ENCODE measurements at places on chromosomes 5 and 9.
A peak's percentile ranks its signal among the peaks of the same experiment; 100 is the strongest.

DNA sequence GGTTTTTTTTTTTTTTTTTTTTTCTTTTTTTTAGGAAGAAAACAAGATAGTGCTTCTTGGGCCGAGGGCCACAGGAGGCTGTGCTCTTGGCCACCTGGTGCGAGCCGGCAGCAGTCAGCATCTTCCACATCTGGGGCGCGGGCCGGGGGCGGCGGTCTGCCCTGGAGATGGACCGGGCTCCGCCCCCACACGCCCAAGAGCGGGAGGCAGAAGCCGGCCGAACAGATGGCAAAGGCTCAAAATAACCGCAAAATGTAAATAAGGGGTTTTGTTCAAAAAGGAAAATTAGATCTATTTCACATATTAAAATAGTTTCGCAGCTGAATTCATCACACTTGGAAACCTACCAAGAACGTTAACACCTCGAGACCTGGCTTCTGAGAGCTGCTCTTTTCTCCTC, 51.5 kb upstream of the UBAC1 start:
- no peak for DNase-seq

- DNase-seq = no peak
Observed at GRCh38 chr5:145180371-145180770, 654.8 kb downstream of the PRELID2 start.

GRCh38 chr9:8564960-8565359, 765.4 kb upstream of the DMAC1 start:
- DNase-seq = no peak

DNA sequence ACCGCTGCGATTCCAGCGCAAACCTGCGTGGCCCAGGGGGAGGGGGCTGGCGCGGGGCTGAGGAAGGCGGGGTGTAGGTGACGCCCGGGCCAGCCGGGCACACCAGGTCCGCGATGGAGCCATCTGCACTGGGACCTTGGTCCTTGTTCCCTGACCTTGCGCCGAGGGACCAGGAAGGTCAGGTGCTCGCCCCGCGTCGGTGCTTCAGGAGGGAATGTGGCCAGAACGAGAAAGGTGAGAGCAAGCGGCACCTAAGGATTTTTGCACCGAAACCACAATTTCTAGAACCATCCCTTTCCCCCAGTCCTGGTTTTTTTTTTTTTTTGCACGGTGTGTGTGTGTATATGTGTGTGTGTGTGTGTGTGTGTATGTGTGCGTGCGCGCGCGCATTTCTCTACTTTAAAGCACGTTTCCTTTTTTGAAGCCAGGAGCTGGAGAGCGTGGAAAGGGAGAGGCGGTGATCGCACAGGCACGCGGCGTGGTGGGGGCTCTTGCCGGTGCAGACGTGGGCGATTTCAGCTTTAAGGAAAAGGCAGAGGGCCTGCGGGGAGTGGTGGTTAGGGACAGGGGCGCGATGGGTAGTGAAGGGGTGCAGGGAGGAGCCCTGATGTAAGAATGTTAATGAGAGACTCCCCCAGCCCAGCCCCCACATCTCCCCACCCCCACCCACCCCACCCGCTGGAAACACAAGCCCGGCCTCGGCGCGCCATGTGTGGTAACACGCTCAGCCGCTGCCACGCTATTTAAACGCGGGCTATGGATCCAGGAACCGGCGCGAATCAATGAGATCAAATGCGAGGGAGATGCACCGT, at the start of gene NPR3:
Gene NPR3, plus strand, starts transcription at position 772 of the 812 bp plus-strand sequence. CDS start 456 bp downstream, outside the sequence.
- peak; percentile 13 for DNase-seq

DNA sequence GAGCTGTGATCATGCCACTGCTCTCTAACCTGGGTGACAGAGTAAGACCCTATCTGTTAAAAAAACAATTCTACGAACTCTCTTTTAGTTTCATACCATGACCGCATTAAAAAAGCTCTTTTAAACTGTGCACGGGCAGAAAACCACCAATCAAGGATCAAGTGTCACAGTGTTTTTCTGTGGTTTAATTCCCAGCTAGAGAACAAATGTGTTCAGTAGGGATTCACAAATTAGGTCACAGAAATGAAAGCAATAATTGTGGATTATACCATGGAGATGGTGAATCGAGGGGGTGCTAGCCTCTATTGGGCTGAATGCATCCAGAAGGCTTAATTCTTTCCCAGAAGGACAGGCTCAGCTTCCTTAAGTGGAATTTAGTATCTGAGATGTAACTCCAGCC, 79.1 kb downstream of the ATG10 start:
- no peak for DNase-seq

DNA sequence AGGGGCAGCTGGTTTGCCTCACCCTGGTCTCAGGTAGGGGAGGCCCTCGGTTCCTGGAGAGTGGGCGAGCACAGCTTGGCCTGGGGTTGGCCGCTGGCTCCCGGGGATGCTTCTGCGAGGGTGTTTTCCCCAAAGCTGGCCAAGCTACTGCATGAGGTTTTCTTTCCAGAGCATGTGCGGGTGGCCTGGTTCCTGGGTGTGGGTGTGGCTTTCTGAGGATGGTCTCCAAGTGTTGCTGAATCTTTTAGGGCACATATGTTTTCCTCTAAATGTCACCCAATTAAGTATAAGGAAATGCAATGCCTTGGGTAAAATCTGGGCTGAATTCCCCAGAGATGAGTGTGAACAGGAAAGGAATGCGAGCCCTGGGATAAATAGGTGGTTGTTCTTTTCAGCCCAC, 115.8 kb upstream of the ICE1 start:
- DNase-seq = no peak

DNA sequence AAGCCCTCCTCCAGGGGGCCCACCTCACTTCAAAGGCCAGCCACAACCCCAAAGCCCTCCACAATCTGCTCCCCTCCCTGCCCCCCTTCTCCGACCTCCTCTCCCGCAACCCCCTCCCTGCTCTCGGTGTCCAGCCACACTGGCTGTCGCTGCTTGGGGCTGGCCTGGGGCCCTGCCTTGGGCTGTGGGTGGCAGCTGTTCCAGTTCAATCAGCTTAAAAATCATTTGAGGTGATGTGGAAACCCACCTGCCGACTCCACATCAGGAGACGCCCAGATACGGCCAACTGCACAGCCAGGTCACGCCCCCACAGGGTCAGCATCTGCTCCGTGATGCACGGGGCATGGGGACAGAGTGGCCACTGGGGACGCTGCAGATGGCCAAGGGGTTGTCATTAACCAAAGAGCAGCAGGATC, 107.0 kb upstream of the MVB12B start:
- DNase-seq = no peak

GRCh38 chr5:154278908-154279307, 88.4 kb downstream of the GALNT10 start:
- DNase-seq = no peak

- DNase-seq = no peak
Observed at GRCh38 chr9:130073373-130073772, 19.7 kb downstream of the GPR107 start.

DNA sequence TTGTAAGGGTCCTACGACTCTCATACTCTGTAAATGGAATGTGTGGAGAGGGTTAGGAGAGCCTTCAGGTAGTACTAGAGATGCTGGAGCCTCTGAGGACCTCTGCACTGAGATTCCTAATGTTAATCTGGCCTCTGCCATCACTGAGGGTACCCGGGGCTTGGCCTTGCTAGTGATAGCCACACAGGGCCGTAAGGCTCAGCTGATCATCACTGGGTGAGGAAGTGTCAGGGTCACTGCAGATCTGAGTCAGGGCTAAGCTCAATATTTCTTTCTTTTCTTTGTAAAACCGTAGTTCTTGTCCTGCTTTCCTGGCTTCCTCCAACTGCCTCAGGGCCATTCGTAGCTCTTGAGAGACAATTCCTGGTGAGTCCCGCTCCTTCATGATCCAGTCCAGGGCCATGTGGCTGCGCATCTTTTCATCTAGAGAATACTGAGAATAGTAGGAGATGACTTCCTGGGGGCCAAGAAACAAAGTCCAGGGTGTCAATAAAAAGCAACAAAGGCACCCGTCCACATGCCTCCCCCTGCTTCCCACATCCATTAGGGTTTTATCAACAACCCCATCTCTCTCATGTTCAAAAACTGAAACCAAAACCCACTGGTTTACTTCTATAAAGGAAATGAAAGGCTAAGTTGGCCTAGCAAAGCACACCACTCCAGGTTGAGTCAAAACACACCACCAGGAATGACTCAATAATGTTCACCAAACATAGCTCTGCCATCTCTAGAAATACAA, 47.7 kb downstream of the LIX1 start:
- peak; percentile 65 for DNase-seq

- no peak for DNase-seq
Observed at GRCh38 chr5:14269395-14269794, 126.3 kb downstream of the TRIO start.

DNA sequence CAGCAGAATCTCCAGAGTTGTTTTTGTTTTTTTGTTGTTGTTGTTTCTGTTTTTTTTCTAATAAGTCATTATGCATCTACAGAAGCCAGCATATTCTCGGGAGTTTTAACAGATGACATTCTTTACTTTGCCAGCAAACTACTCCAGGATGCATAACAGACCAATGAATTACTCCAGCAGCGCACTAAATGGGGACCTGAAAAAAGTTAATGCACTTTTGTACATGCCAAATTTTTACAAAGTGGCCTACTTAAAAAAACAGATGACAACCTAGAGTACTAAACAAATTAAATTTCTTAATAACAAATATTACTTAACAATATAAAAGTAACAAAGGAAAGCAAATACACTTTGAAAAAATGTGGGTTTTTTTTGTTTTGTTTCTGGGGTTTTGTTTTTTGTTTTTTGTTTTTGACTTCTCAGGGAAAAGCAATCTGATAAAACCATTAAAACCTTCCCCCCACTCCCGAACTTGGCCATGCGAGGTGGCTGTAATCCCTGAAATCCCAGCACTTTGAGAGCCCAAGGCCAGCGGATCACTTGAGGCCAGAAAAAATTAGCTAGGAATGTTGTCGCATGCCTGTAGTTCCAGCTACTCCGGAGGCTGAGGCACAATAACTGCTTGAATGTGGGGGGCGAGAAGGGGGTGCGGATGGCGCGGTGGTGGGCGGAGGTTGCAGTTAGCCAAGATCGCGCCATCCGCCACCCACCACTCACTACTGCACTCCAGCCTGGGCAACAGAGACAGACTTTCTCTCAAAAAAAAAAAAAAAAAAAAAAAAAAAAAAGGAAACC, 352.4 kb downstream of the CETN3 start:
- DNase-seq = no peak

DNA sequence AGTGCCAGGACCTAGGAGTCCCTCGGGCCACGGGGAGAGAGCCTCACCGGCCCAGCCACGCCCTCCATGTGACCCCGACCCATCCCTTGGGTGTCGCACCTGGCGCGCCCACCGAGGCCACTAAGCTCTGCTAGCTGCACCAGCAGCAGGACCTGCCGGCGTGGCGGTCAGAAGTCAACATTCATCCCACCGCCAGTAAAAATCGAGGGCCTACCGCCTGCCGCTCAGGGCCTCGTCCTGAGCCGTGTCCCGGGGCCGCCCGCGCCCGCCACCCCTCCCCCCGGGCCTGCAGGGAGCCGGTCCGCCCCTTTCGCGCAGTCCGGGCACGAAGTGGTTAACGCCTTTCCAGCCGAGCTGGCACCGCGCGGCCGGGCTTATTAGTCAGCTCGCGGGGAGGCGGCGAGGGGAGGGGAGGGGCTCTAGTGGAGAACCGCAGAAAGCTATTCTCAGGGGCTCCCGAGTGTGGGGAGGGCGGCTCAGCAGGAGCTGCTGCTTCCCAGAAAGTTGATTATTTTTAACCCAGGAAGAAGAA, 124.4 kb downstream of the C9orf50 start:
- DNase-seq = peak; percentile 71

- no peak for DNase-seq
Observed at GRCh38 chr9:72540348-72540873, 19.0 kb downstream of the TMC1 start.

- no peak for DNase-seq
Observed at GRCh38 chr9:87533271-87533670, 35.6 kb downstream of the DAPK1 start.

DNA sequence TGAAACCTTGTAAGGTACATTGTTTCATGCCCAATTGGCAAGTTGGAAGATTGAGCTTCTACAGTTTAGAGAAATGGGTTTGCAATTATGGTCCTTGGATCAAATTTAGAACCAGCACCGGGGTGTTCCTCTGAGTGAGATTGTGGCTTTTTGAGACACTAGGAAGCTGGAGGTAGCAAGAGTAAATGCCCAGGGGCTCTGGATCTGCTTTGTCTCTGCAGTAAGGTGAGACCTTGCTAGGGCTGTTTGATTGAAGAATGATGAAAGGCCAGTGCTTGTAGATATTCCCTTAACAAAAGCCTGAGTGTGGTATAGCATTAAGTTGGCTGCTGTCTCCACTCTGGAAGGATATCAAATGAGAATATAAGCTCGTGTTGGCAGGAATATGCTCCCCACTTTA, 36.0 kb downstream of the WWC1 start:
- no peak for DNase-seq

DNA sequence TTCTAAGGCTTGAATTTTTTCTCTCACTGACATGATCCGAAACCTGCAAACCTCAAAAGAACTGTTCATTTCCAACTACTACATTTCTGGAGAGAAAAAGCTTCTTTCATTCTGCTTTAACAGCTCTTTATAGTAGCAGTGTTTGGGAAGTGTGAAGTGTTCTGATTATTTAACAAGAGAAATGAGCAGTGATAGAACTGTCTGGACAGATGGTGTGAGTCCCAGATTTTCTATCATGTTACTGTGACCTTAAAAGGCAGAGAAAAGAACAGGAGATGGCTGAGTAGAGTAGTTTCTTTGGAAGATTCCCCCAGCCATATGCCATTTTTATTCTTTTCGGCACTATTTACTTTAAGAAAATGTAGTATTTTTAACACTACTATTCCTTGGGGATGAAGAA, 41.3 kb upstream of the TAL2 start:
- no peak for DNase-seq

- no peak for DNase-seq
Observed at GRCh38 chr9:128091571-128091970, 23.5 kb downstream of the SLC25A25 start.

- DNase-seq = peak; percentile 56
Observed at GRCh38 chr5:177427919-177428573, 1.6 kb downstream of the GRK6 start.

DNA sequence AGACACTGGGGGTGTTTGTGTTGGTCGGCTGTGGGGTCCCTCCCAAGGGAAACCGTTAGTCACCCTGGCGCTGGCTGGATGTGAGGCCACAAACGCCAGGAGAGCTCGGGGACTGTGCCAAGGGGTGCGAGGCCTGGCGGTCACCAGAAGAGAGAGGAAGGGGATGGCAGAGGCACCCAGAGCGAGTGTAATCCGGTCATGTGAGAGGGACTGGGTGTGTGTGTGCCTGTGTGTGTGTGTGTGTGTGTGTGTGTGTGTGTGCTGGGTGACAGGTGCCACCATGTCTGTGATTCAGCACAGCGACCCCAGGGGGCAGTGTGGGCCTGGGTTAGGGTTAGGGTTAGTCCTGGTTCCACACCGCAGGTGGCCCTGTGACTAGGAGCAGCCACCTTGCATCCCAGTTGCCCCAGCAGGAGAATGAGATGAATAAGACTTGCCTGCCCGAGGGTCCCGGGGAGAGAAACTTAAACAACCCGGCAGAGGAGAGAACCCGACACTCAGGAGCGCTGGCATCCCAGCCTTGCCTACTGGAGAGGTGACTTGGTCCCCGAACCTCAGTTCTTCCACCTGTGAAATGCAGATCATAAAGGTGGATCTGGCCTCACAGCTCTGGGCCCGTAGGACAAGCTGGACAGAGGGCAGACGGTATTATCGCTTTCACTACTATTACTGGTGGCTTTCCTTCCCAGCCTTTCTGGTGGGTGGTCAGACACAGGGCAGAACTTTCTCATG, 1.4 kb upstream of the ADAMTSL2 start:
- DNase-seq = peak; percentile 62

- DNase-seq = no peak
Observed at GRCh38 chr5:77881528-77881927, 105.4 kb upstream of the TBCA start.

Data from stimulated activated naive CD8-positive, alpha-beta T cell treated with anti-CD3 and anti-CD28 coated beads, Interleukin-15, amount 100 ng/mL, for 72 hours (primary cell).